ENCODE measurements at places on chromosomes 1 and 21. TPM values are rescaled to one million over a fixed set of nuclear protein-coding genes. Genes with fewer than 3 reads are reported as not detected.

GRCh38 chr1:64748222-64748621 lies 3.3 kb downstream of the RAVER2 start:
- H3K36me3 ChIP-seq, result no peaks in the 10 kb centered on the region
- no peak for DNase-seq
- no peak overlapping the region for H3K4me3 ChIP-seq
- peaks cover 5% of the 10 kb centered on the region for H3K27me3 ChIP-seq

TMCO2 gene
- total RNA-seq, result not detected

C8A gene
- total RNA-seq, result not detected

DNA sequence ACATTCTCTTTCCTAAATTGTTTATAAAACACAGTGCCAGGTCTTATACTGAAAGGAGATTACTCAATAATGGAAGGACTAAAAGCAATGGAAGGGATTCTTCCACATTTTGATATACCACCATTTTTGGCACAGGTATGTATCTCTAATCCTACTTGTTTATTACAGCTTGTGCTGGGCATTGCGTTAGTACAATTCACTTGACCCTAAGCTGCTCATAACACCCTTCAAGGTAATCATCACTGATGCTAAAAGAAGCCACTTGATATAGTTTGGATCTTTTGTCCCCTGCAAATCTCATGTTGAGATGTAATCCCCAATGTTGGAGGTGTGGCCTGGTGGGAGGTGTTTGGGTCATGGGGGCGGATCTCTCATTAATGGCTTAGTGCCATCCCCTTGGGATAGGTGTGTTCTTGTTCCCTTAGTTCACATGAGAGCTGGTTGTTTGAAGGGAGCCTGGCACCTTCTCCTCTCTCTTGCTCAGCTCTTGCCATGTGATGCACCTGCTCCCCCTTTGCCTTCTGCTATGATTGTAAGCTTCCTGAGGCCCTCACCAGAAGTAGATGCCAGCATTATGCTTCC lies 71.1 kb downstream of the NIBAN1 start:
- DNase-seq, result no peak
- H3K27me3 ChIP-seq, result no peaks in the 10 kb centered on the region
- H3K4me1 ChIP-seq, result peaks cover 10% of the 10 kb centered on the region
- H3K4me3 ChIP-seq, result no peak overlapping the region
- no peak overlapping the region for H3K27ac ChIP-seq
- no peaks in the 10 kb centered on the region for H3K36me3 ChIP-seq

- no peak overlapping the region for H3K4me3 ChIP-seq
- H3K27ac ChIP-seq, result no peak overlapping the region
- H3K4me1 ChIP-seq, result peaks cover 16% of the 10 kb centered on the region
- H3K36me3 ChIP-seq, result no peaks in the 10 kb centered on the region
Observed at GRCh38 chr1:203663821-203664220, 37.2 kb downstream of the ATP2B4 start.

- H3K27me3 ChIP-seq, result no peaks in the 10 kb centered on the region
- H3K4me3 ChIP-seq, result peak overlapping the region; percentile 25
- H3K4me1 ChIP-seq, result peaks cover 7% of the 10 kb centered on the region
- no peak overlapping the region for H3K27ac ChIP-seq
- peak; percentile 86 for DNase-seq
Observed at GRCh38 chr1:203649999-203650836, 23.6 kb downstream of the ATP2B4 start.

HTR6 gene
- total RNA-seq, result not detected

CACNA1S gene
- 0.12 TPM for total RNA-seq

FNDC5 gene
- 9.6 TPM for total RNA-seq

GRCh38 chr1:151619489-151620093 lies 7.7 kb downstream of the SNX27 start:
- no peak for DNase-seq
- H3K4me3 ChIP-seq, result no peak overlapping the region
- H3K36me3 ChIP-seq, result no peaks in the 10 kb centered on the region
- H3K27ac ChIP-seq, result no peak overlapping the region

GORAB gene
- 20.6 TPM for total RNA-seq

C4BPB gene
- total RNA-seq, result not detected

LAX1 gene
- total RNA-seq, result not detected

Data from neural progenitor cell (in vitro differentiated cells).